ENCODE measurements at places on chromosomes 3 and 15.

DNA sequence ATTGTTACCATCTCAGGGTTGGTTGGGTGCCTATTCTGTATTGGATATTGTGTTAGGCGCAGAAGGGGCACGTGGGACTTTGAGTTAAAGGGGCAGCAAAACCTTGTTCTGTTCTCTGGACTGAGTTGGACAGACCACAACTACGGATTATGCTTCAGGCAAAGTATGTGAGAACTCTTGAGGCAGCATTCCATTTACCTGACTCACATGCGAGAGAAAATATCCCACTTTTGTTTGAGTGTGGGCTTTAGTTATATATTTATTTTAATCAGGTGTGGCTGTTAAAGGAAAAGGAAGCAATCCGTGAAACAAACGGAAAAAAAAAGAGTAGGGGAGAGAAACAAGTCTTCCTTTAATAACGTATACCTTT lies 627 bp upstream of the PLS1 start:
- no peaks in the 10 kb centered on the region for H3K36me3 ChIP-seq
- no peaks in the 10 kb centered on the region for H3K27me3 ChIP-seq
- H3K4me3 ChIP-seq: peak overlapping the region; percentile 87
- peaks cover 3% of the 10 kb centered on the region for H3K4me1 ChIP-seq

- no peaks in the 10 kb centered on the region for H3K27me3 ChIP-seq
- H3K4me1 ChIP-seq: peaks cover 3% of the 10 kb centered on the region
- no peaks in the 10 kb centered on the region for H3K36me3 ChIP-seq
- no peak overlapping the region for H3K27ac ChIP-seq
- no peak overlapping the region for H3K4me3 ChIP-seq
Observed at GRCh38 chr3:36707623-36708409, 56.5 kb downstream of the DCLK3 start.

GRCh38 chr15:99481113-99481950 lies 84.5 kb upstream of the MEF2A start:
- DNase-seq: no peak
- H3K27me3 ChIP-seq: no peaks in the 10 kb centered on the region
- no peak overlapping the region for H3K27ac ChIP-seq
- H3K36me3 ChIP-seq: no peaks in the 10 kb centered on the region
- H3K4me3 ChIP-seq: no peak overlapping the region

GRCh38 chr3:94251566-94251965 lies 188.7 kb downstream of the NSUN3 start:
- no peaks in the 10 kb centered on the region for H3K27me3 ChIP-seq
- no peaks in the 10 kb centered on the region for H3K4me1 ChIP-seq
- no peak for DNase-seq
- no peaks in the 10 kb centered on the region for H3K36me3 ChIP-seq

DNA sequence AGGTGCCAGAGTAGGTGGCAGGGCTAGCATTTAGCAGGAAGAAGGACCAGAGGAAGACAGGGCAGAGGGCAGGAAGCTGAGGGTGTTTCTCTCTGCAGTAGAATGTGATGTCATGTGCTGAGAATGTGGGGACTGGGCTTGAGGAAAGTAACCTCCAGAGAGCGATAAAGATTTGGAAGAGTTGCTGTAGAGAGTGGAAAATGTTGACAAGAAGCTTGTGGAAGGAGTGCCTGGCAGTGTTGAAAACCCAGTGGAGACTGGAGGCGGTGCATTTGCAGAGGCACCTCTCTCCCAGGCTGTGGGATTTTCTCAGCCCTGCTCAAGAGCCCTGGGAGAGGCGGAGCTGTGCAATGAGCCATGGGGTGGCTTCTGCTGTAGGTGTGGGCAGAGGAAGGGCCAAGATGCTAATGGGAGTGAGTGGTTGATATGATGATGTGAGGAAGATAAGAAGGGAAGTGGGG lies 54.8 kb downstream of the MESD start:
- no peaks in the 10 kb centered on the region for H3K27me3 ChIP-seq
- peaks cover 21% of the 10 kb centered on the region for H3K4me1 ChIP-seq
- peak overlapping the region; percentile 40 for H3K27ac ChIP-seq
- H3K36me3 ChIP-seq: peaks cover 3% of the 10 kb centered on the region

GRCh38 chr15:99706557-99707303 lies 26.5 kb downstream of the LYSMD4 start:
- H3K36me3 ChIP-seq: peaks cover 11% of the 10 kb centered on the region
- H3K4me1 ChIP-seq: peaks cover 29% of the 10 kb centered on the region
- H3K27ac ChIP-seq: no peak overlapping the region
- no peaks in the 10 kb centered on the region for H3K27me3 ChIP-seq
- H3K4me3 ChIP-seq: no peak overlapping the region

- H3K4me1 ChIP-seq: no peaks in the 10 kb centered on the region
- no peak for DNase-seq
- peaks cover 5% of the 10 kb centered on the region for H3K36me3 ChIP-seq
- no peak overlapping the region for H3K4me3 ChIP-seq
Observed at GRCh38 chr3:57864853-57865252, 108.7 kb downstream of the SLMAP start.

DNA sequence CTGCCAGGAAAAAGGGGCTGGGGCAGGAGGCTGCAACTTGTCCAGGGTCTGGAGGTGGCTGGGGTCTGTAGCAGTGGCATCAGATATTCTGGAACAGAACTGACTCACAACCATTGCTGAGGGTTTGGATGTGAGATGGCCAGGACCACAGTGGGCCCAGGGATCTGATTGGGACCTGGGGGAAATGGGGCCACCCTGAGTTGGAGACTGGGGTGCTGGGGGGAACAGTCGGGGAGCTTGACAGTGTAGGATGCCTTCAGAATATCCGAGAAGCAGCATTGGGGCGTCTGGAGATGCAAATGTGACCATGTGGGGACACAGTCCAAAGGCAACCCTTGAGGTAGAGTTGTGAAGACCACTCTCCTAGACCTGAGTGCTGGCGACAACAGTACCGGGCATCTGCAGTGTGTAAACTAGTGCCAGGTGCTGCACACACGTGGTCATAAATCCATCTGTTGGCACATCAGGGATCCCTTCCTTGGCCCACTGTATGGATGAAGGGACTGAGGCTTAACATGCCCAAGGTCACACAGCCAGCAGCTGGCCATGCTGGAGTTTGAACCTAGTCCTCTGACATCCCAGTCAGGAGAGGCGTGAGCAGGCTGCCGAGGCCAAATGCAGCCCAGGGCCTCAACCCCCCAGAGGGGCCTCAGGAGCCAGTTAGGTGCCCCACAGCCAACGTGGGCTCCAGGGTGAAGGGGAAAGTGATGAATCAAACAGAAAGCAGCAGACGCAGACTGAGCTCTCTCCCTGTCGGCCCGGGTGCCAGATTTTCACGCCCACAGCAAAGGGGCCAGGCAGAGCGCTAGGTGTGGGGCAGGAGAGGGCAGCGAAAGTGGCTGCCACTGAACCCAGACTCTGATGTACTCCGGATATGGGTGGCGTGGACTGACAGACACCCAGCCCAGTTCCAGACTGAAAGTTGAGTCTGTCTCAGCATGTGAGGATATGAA lies 18.8 kb downstream of the HEMK1 start:
- no peaks in the 10 kb centered on the region for H3K36me3 ChIP-seq
- no peak overlapping the region for H3K4me3 ChIP-seq
- no peak for DNase-seq
- H3K27me3 ChIP-seq: peaks cover 3% of the 10 kb centered on the region
- H3K27ac ChIP-seq: no peak overlapping the region

GRCh38 chr3:45927881-45928280 lies 15.4 kb upstream of the CXCR6 start:
- no peaks in the 10 kb centered on the region for H3K36me3 ChIP-seq
- peak overlapping the region; percentile 45 for H3K27ac ChIP-seq
- H3K4me3 ChIP-seq: no peak overlapping the region
- DNase-seq: peak; percentile 44

DNA sequence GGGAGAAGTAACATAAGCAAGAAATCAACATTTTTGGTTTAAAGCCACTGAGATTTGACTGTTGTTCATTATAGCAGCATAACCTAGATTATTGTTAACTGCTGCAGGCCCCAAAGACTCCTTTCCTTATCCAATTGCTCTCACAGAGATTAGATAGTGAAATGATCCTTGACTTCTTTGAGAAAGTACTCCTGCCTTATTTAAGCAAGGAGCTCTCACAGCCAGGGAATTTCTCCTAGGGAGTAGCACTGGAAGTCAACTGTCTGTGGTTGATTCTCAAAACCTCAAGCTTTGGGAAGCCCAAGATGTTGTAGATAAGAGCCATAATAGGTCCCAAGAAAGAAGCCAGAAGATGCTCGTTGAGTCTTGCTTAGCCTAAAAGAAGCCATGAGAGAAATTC lies 151.8 kb upstream of the TSC22D2 start:
- no peak overlapping the region for H3K27ac ChIP-seq
- peaks cover 13% of the 10 kb centered on the region for H3K4me1 ChIP-seq
- H3K27me3 ChIP-seq: no peaks in the 10 kb centered on the region
- H3K4me3 ChIP-seq: no peak overlapping the region
- DNase-seq: peak; percentile 81
- H3K36me3 ChIP-seq: no peaks in the 10 kb centered on the region

DNA sequence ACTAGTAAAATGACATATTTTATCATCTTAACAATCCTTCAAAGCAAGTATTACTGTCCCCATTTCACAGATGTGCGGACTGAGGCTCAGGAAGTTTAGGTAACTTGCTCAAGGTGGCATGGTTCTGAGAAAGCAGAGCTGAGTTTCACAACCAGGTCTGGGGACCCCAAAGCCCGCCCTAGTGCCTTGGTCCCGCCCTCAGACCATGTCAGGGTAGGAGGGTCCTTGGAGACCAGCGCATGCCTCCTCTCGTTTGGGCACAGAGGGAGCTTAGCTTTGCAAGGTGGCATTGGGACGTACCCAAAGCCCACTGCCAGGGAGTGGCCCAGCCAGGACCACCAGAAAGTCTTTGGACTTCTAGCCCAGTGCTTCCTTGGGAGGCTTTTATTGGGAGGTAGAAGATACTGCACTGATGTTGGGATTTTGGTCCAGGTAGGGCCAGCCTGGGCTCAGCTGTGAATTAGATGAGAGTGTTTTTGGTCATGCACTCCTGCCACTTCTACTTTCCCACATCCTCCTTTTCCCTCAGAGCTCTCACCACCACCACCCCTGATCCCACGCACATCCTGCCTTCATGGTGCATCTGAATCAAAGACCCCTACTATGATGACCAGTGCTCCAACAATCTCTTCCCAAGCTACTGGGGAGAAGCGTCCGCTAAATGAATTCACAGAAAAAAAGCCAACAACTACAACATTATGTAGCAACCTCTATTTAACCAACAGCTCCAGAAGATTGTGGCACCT lies 307.9 kb downstream of the TLE3 start:
- H3K4me3 ChIP-seq: no peak overlapping the region
- no peaks in the 10 kb centered on the region for H3K36me3 ChIP-seq
- no peak overlapping the region for H3K27ac ChIP-seq
- no peak for DNase-seq

DNA sequence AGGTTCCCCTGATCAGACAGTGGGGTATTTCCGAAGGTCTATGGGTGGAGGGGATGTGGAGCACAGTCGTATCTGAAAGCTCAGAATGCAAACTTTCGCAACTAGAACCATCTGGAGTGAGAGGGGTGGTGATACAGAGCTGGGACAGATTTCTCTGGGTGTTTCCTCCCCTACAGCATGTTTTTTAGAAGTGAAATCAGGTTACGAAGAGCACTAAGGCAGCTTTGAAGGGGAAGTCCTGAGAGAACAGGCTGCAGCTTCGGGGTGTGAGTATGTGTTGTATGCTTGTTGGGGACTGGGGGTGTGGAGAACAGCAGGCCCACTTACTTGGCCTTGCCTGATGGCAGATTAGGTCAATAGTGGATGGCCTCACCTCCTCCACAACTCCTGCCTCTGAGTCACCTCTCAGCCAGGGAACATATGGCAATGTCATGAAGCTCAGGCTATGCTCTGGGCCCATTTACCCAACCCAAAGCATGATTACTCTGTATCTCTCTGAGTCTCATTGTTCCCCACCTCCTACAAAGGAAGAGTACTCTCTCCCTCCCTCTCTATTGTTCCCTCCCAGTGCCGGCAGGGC lies 107.2 kb upstream of the RASGRP1 start:
- DNase-seq: no peak
- H3K36me3 ChIP-seq: no peaks in the 10 kb centered on the region
- no peaks in the 10 kb centered on the region for H3K4me1 ChIP-seq
- no peak overlapping the region for H3K27ac ChIP-seq
- H3K27me3 ChIP-seq: peaks cover 20% of the 10 kb centered on the region
- H3K4me3 ChIP-seq: no peak overlapping the region

DNA sequence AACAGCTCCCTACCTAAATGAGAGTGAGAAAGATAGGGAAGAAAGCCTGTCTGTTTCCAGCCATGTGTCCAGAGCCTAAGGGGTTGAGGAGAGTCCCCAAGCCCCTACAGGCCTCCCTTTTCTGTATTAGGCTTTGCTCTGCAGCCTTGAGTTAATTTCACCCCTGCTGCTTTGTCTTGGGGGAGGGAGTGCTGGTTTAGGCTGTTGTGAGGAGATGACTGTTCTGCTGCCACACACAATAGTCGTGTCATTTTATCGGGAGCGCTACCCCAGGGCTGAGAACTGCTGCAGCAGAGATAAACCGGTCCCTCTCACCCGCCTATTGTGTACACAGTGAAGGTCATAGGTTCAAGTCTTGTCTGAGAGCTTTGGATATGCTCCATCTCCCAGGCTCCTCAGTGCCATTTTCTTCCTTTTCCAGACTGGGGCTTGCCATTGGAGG lies 1.4 kb downstream of the ZNF609 start:
- H3K36me3 ChIP-seq: peaks cover 5% of the 10 kb centered on the region
- no peaks in the 10 kb centered on the region for H3K27me3 ChIP-seq
- peak; percentile 16 for DNase-seq

- H3K27ac ChIP-seq: no peak overlapping the region
- H3K36me3 ChIP-seq: no peaks in the 10 kb centered on the region
- peaks cover 11% of the 10 kb centered on the region for H3K4me1 ChIP-seq
- H3K4me3 ChIP-seq: no peak overlapping the region
- DNase-seq: no peak
Observed at GRCh38 chr15:38049891-38050290, 115.5 kb downstream of the TMCO5A start.

GRCh38 chr3:123524981-123525380 lies 59.9 kb downstream of the HACD2 start:
- no peak overlapping the region for H3K27ac ChIP-seq
- H3K4me1 ChIP-seq: no peaks in the 10 kb centered on the region
- no peak for DNase-seq
- H3K4me3 ChIP-seq: no peak overlapping the region

DNA sequence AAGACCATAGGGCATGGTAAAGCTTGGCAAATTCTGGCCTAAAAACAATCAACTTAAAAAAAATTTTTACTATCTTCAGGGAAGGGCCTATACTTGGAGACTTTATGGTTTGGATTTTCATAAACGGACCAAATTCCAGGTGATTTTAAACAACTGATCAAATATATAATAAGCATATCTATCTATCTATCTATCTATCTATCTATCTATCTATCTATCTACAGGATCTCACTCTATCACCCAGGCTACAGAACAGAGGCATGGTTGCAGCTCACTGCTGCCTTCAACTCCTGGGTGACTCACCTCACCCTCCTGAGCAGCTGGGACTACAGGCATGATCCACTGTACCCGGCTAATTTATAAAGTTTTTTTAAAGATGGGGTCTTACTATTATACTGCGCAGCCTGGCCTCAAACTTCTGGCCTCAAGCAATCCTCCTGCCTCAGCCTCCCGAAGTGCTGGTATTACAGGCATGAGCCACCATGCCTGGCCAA lies 6.7 kb downstream of the SPPL2A start:
- H3K36me3 ChIP-seq: peaks cover 2% of the 10 kb centered on the region
- no peaks in the 10 kb centered on the region for H3K27me3 ChIP-seq
- no peak overlapping the region for H3K4me3 ChIP-seq
- peaks cover 3% of the 10 kb centered on the region for H3K4me1 ChIP-seq

- H3K27ac ChIP-seq: no peak overlapping the region
- H3K4me3 ChIP-seq: no peak overlapping the region
- DNase-seq: peak; percentile 78
- no peaks in the 10 kb centered on the region for H3K36me3 ChIP-seq
- H3K4me1 ChIP-seq: peaks cover 31% of the 10 kb centered on the region
- H3K27me3 ChIP-seq: no peaks in the 10 kb centered on the region
Observed at GRCh38 chr3:171846597-171846996, 3.4 kb downstream of the TMEM212 start.
